ENCODE measurements at places on chromosomes 5 and 9. TPM values are rescaled to one million over a fixed set of nuclear protein-coding genes. Genes with fewer than 3 reads are reported as not detected.

DNA sequence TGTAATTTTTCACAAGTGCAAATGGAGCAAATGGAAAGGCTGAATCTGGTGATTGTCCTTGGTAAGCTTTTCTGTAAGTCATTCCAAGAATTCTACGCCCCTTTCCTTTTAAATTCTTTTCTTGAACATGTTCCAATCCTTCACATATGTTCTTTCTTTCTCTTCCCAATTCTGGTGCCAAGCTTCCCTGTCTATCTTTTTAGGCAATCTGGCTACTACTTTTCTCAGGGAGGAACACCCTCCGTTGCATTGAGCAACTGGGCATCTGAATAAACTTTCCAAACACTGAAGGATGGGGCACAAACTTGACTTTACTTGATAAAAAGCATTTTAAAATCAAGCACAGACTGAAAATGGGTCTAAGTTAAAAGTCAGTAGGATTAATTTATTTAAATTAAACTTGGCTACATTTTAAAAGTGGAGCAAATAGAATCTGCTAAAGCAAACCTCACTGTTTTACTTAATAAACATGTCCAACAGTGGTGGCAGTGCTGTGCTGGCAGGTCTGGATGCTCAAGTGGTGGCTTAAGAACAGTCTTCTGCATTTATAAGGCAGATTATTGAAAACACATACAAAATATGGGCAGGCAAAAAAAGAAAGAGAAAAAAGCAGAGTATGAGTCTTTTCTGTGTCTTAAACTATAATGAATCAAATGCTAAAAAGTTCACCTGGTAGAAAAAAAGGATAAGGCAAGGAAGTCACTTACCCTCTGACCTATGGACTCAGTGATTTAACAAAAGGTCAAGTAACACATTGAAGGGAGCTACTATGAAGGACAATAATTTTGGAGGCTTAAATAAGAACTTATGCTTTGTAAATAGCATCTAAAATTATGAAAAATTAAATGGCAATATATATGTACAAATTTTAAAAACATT lies 5.4 kb downstream of the ELL2 start:
- no peak for DNase-seq

- no peak for DNase-seq
Measured at GRCh38 chr5:88718736-88719135, 164.2 kb downstream of the MEF2C start.

DNA sequence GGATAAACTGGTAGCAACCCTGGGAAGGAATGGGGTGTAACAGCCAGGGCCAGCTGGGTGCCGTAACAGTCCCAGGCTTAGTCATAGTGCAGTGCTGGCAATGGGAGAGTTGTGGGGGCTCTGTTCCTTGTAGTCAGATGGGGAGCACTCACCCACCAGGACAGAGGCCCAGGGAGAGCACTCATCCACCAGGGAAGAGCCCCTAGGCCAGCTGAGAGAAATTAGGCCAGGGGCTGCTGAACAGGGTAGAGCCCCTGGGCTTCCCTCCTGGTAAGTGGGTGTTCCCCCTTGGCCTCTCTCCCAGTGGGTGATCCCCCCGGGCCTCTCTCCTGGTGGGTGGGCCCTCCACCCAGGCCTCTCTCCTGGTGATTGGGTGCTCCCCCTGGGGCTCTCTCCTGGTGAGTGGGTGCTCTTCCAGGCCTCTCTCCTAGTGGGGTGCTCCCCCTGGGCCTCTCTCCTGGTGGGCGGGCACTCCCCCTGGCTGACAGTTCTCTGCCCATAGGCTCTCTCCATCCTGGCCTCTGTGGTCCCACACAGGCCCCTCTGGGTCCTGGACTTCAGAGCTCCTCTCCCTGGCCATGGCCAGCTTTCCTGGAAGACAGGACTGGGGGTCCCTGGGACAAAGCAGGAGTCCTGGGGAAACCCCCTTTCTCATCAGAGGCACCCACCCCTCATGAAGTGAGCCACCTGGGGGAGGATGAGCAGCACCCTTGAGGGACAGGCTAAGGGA lies 13.4 kb downstream of the FGD3 start:
- no peak for DNase-seq

- DNase-seq = no peak
Measured at GRCh38 chr9:129558551-129559505, 62.1 kb downstream of the C9orf50 start.

- no peak for DNase-seq
Measured at GRCh38 chr5:71586052-71586940, 844 bp upstream of the MCCC2 start.

ZSWIM6 gene
- 5.7 TPM for total RNA-seq

DNAJC18 gene
- 33.1 TPM for total RNA-seq

Measured in activated CD4-positive, alpha-beta T cell treated with anti-CD3 and anti-CD28 coated beads for 36 hours (primary cell).